ENCODE measurements at places on chromosomes 13 and 19.

GRCh38 chr13:50123862-50124535, 108.8 kb downstream of the KCNRG start:
- DNase-seq = peak; percentile 71

DNA sequence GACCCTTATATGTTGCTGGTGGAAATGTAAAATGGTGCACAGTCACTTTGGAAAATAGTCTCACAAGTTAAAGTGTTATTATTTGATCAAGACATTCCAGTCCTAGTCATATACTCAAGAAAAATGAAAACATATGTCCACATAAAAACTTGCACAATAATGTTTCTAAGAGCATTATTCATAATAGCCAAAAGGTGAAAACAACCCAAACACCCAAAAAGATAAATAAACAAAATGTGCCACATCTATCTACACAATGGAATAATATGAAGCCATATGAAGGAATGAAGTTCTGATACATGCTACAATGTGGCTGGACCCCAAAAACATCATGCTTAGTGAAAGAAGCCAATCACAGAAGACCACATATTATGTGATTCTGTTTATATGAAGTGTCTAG, 14.4 kb upstream of the AKAP8 start:
- DNase-seq = no peak

- no peak for DNase-seq
Observed at GRCh38 chr19:35039881-35040825, 1.4 kb upstream of the HPN start.

GRCh38 chr13:94168783-94169453, 310.6 kb downstream of the DCT start:
- no peak for DNase-seq

GRCh38 chr13:109010912-109011311, 381.5 kb downstream of the MYO16 start:
- no peak for DNase-seq

- DNase-seq = no peak
Observed at GRCh38 chr13:36412736-36413135, 19.6 kb upstream of the CCNA1 start.

DNA sequence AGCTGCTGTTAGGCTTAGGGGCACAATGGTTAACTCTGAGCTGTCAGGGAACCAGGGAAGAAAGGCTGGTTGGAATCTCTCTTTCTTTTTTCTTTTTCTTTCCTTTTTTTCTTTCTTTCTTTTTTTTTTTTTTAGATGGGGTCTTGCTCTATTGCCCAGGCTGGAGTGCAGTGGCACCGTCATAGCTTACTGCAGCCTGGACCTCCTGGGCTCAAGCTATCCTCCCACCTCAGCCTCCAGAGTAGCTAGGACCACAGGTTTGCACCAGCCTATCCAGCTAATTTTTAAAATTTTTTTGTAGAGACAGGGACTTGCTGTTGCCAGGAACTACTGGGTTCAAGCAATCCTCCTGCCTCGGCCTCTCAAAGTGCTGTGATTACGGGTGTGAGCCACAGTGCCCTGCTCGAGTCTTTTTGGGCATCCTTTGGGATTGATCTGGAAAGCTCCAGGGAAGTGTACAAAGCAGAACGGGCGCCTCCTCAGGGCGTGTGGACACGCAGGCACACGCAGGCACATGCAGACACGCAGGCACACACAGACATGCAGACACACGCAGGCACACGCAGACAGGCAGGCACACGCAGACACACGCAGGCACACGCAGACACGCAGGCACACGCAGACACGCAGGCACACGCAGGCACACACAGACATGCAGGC, 99.2 kb downstream of the GADD45B start:
- no peak for DNase-seq

DNA sequence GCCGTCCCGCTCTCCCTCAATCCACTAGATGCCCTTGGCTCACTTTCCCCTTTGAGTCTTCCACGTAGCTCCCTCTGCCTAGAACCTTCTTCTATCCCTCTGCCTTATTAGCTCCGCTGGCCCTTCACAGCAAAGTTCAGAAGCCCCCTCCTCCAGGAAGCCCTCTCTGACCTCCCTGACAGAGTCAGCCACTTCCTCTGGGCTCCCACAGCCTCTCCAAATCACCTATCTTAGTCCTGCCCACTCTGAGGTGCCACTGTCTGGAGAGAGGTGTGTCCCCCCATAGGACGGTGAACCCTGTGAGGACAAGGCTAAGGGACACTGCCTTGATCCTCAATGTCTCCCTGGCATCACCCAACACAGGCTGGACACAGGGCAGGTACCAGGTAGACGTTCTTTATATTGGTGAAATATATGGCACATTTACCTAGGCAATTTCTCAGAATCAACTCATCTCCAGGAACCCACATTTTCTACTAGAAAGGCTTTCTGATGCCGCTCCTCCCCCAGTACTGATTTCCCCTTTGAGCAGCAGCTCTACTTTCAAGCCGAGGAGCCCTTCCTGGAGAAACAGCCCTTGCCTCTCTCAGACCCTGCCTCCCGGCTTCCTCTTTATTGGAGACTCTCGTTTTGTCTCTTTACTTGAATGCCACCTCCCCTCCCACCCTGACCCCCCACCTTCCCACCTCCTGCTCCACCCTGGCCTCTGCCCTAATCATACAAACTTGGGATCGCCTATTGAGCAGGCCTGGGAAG, 3.4 kb upstream of the TGFB1 start:
- DNase-seq = peak; percentile 50

Data from CD4-positive, alpha-beta T cell treated with Interleukin-15 for 4 hours (primary cell).